Forelimb muscle (tissue), 1 donor: ENCODE measurements at places on chromosomes 4 and X. TPM values are rescaled to one million over a fixed set of nuclear protein-coding genes. Genes with fewer than 3 reads are reported as not detected.

- DNase-seq = no peak
These were observed 198.7 kb downstream of the ENOX2 start for GRCh38 chrX:130704053-130705038.

GRCh38 chrX:38561951-38562719 is 793 bp downstream of the TSPAN7 start:
- no peak for DNase-seq

DNA sequence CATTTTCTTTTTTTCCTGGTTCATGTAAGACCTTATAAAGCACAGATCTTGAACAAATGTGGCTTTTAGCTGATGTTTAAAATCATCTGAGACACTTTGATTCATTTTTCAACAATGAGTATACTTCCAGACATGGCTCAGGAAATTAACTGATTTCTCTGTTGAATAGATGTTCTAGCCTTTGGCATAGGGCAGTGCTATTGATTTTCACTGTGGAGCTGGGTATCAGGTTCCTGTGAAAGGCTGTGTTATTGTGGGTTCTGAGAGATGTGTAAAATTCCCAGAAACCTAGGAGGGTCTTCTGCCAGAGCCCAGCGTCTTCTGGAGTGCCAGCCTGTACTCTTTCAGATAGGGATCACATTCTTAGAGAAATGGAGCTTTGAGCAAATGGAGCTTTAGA is 278.9 kb downstream of the EPHA5 start:
- DNase-seq = no peak

FHDC1 gene
- 5.6 TPM for polyA plus RNA-seq

GLUD2 gene
- polyA plus RNA-seq = 2.5 TPM
